ENCODE measurements at places on chromosomes 2 and 18.

GRCh38 chr2:100057901-100058261 is 84.5 kb downstream of the AFF3 start:
- DNase-seq: peak; percentile 40

- DNase-seq: no peak
These were observed 234.5 kb downstream of the METTL4 start for GRCh38 chr18:2336690-2337392.

- no peak for DNase-seq
These were observed 38.8 kb downstream of the EPHA4 start for GRCh38 chr2:221533299-221533698.

- no peak for DNase-seq
These were observed 40.1 kb downstream of the KCNF1 start for GRCh38 chr2:10951558-10952414.

- DNase-seq: peak; percentile 91
These were observed 45.3 kb upstream of the SPAG16 start for GRCh38 chr2:213238753-213239495.

DNA sequence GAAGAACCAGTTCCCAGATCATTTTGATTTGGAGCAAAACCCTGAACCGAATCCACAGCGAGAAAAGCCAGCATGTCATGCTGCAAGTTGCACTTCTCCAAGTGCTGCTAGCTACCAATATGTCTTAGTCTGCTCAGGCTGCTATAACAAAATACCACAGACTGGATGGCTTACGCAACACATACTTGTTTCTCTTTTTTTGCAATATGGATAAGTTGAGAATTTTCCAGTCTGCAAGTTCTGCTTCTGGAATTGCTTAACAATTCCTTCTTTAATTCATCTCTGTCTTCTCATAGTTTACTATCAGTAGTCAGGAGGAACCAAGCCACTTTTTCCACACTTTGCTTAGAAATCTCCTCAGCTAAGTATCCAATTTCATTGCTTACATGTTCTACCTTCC is 105.9 kb upstream of the RBBP8 start:
- no peak for DNase-seq

GRCh38 chr2:67883316-67884087 is 179.3 kb downstream of the C1D start:
- DNase-seq: no peak

GRCh38 chr2:127377262-127377661 is 10.5 kb downstream of the MAP3K2 start:
- DNase-seq: no peak

DNA sequence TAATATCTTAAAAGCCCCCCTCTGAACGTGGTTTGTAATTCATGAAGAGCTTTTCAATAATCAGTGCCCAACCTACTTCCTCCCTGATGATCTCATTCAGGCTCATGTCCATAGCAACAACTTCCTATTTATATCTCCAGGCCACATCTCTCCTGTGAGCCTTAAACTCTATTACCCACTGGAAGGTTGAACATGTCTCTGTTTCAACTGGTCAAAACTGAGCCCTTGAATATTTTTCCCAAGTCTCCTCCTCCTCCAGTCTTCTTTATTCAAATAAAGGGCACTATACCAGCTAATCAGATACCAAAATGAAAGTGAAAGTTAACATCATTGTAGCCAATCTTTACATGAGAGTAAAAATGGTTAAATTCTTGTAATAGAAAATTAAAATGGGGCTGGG is 63.7 kb upstream of the ITGA4 start:
- no peak for DNase-seq

- DNase-seq: no peak
These were observed 96.3 kb downstream of the B3GNT2 start for GRCh38 chr2:62292190-62292589.

DNA sequence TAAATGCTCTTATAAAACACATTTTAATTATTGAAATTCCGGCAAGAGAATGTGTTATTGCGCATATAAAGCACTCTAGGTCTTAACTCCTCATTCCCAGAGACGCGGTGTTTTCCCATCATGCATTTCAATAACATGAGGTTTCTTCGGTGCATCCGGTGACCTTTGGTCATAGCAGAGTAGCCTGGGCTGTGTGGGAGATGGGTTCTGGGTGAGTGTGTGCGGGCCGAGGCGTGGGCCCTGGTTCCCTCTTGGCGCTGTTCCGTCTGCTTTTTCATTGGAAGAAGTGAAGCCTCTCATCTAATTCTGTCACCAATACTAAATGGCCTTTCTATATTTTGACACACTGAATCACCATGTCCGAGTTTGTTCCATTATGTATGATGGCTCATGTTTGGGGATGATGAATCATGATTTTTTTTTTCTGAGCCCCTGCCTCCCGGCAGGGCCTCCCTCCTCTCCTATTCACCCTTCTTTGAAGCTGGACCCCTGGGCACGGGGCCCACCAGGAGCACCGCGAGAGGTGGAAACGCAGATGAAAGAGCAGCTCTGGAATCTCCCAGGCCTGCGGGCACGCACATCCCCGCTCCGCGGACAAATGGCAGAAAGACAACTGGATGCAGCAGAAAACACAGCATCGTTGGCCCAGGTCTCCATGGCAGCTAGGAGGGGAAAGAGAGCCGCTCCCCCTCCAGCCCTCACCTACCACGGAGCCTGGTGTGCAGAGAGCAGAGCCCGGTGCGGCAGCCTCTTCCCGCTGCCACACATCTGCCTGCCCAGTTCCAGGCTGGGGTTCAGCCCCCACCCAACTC is 85.8 kb upstream of the HPCAL1 start:
- DNase-seq: no peak

GRCh38 chr2:8253781-8254180 is 428.1 kb upstream of the ID2 start:
- no peak for DNase-seq

- no peak for DNase-seq
These were observed 10.1 kb upstream of the SESTD1 start for GRCh38 chr2:179274749-179275148.

- no peak for DNase-seq
These were observed 761 bp upstream of the IDH1 start for GRCh38 chr2:208255557-208256106.

- DNase-seq: no peak
These were observed 64.5 kb downstream of the ATP9B start for GRCh38 chr18:79133724-79134123.

- DNase-seq: peak; percentile 24
These were observed 289.0 kb upstream of the TFPI start for GRCh38 chr2:187842978-187843847.

GRCh38 chr2:115161771-115162493 is 719.5 kb downstream of the DPP10 start:
- DNase-seq: no peak

- no peak for DNase-seq
These were observed 854 bp downstream of the GPR155 start for GRCh38 chr2:174485788-174486562.

- DNase-seq: no peak
These were observed 25.1 kb upstream of the CAB39 start for GRCh38 chr2:230687498-230687897.

GRCh38 chr18:48934723-48935432 is 15.9 kb downstream of the SMAD7 start:
- no peak for DNase-seq

DNA sequence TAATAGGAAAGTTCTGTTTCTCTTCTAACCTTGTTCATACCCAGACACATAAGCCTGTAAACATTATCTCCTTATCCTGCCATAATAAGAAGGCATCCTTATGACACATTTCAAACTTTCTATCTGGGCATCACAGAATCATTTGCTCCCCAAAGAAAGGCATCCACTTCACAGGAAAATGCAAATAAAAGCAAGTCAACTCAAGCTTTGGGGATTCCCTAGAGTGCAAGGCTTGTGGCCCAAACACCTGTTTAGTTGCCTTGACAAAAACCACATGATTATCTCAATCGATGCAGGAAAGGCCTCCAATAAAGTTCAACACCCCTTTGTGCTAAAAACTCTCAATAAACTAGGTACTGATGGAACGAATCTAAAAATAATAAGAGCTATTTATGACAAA is 195.7 kb upstream of the GALNT5 start:
- no peak for DNase-seq

All from fibroblast of skin of left biceps (primary cell).